ENCODE measurements at places on chromosomes 2 and 18. TPM values are rescaled to one million over a fixed set of nuclear protein-coding genes. Genes with fewer than 3 reads are reported as not detected.

Gene CHPF
- 9.4 TPM for total RNA-seq

Gene ZNF521
- total RNA-seq = 1.1 TPM

DNA sequence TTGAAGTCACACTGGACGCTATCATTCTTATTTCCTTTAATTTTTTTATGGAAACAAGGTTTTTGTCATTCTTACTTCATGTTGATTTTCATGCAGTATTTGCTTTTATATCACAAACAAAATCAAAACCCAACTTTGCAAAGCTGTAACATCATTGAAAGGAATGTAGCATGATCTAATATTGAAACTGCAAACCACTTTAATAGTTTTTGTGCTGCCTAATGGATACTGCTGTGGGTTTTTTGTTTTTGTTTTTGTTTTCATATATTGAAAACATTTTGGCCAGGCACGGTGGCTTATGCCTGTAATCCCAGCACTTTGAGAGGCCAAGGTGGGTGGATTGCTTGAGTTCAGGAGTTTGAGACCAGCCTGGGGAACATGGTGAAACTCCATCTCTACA, 81.6 kb downstream of the MAP2 start:
- no peak overlapping the region for H3K4me3 ChIP-seq
- no peak overlapping the region for H3K27ac ChIP-seq
- DNase-seq = no peak
- H3K27me3 ChIP-seq = no peaks in the 10 kb centered on the region
- H3K4me1 ChIP-seq = no peaks in the 10 kb centered on the region

- DNase-seq = no peak
- peaks cover 73% of the 10 kb centered on the region for H3K27me3 ChIP-seq
- peaks cover 11% of the 10 kb centered on the region for H3K4me1 ChIP-seq
- H3K36me3 ChIP-seq = peaks cover 5% of the 10 kb centered on the region
- no peak overlapping the region for H3K4me3 ChIP-seq
Measured at GRCh38 chr2:177727577-177728398, 335.2 kb downstream of the AGPS start.

Gene SULT1C4
- not detected for total RNA-seq

DNA sequence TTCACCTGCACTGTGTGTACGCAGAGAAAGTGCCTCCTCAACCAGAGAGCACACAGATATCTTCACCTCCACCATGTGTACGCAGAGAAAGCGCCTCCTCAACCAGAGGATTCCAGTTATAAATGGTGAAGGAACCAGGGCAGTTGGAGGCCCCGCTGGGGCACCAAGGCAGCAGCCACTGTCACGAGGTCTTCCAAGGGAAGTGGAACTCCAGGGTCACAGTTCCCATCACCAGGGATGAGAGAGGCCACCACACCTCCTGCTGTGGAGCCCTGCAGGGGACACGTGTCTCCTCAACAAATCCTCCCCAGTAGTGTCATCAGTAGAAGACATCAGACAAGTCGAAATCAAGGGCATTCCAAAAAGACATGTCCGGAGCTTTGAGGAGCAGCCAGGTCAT, 28.2 kb upstream of the NFATC1 start:
- H3K4me3 ChIP-seq = no peak overlapping the region
- H3K4me1 ChIP-seq = peaks cover 19% of the 10 kb centered on the region
- peaks cover 10% of the 10 kb centered on the region for H3K36me3 ChIP-seq
- H3K27ac ChIP-seq = no peak overlapping the region
- no peak for DNase-seq

DNA sequence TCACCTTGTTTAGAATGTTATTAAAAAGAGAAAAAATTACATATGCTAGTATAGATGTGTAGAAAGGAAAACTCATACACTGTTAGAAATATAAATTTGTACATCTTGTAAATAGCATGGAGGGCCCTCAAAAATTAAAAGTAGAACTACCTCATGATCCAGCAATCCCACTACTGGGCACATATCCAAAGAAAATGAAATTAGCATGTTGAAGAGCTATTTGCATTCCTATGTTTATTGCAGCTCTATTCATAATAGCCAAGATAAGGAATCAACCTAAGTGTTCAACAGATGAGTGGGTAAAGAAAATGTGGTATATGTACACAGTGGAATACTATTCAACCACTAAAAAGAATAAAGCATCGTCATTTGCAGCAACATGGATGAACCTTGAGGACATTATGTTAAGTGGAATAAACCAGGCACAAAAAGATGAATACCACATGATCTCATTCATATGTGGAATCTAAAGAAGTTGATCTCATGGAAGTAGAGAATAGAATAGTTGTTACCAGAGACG, 251.5 kb upstream of the THUMPD2 start:
- no peaks in the 10 kb centered on the region for H3K4me1 ChIP-seq
- DNase-seq = no peak
- H3K4me3 ChIP-seq = no peak overlapping the region
- H3K27ac ChIP-seq = no peak overlapping the region
- H3K36me3 ChIP-seq = no peaks in the 10 kb centered on the region
- H3K27me3 ChIP-seq = no peaks in the 10 kb centered on the region

Data from T-helper 17 cell (primary cell).